NCI-H2081 treated with DMSO at 0.1 percent for 48 hours (cell line): ENCODE measurements at places on chromosomes 5 and 9.

DNA sequence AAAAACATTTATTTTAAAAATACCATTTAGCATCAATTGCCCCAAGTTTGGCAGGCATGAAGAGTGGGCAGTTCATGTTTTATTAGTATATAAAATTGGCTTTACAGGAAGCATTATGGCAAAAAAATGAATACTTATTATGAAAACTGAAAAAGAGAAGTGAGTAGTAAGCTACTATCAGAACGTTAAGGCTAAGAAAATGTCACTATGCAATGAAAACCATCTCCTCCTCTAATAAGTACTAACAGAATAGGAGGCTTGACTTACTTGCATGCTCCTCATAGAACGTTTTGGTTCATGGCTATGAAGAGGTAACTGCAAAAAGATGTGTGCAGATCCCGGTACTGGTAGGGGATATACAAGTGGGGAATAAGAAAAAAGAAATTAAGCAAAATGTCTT, 23.6 kb downstream of the TICAM2 start:
- DNase-seq = no peak

DNA sequence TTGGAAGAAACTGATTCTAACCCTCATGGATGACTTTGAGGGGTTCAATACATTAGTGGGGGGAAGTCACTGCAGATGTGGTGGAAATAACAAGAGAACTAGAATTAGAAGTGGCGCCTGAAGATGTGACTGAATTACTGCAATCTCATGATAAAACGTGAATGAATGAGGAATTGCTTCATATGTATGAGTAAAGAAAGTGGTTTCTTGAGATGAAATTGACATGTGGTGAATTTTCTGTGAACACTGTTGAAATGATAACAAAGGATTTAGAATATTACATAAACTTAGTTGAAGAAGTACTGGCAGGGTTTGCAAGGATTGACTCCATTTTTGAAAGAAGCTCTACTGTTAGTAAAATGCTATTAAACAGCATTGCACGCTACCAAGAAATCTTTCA, 113.0 kb downstream of the UGCG start:
- DNase-seq = no peak

DNA sequence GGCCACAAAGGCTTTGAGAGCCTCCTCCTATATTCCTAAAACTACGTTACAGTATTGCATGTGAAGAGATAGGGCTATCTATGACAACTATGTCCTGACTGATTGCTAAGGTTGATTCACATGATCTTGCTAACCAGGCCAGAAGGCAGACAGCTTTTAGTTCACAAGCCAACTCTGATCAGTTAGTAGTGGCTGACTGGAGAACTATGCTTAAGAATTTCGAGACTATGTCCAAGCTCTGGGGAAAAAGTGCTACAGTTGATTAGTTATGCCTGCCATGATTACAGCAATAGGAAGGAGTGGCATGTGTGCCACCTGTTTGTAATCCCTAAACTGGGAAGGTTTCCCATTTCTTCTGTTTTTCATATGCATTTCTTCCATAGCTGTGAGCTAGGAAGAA, 223.4 kb downstream of the DOCK8 start:
- no peak for DNase-seq

DNA sequence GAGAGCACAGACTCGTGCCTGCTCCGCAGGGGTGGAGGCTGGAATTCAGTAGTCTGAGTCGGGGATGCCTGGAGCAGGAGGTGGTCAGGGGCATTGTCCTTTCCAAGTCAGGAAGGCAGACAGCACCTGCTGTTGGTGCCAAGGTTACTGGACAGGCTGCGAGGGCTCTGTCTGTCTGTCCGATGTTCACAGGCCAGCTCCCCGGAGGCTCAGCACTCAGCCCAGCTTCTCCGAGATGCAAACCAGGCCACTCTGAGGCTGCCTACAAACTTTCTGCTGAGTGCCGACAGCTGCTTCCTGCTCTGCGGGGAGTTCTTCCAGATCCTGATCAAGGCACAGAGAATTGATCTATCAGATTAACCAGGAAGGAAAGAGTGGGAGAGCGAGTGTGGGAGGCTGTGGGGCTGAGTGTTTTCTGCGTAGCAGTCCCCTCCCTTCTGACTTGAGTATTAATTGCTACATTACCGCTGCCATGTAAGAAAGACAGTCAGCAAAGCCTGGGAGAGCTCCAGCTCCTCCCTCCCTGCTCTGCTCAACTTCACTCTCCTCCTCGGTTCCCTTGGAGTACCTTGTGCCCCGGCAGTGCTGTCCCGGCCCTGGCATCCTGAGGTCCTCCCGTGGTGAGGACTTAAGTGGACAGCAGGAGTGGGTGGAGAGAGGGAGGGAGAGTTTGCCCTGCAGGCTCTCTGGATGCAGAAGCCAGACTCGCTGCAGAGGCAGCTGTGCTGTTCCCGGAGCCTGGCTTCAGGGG, 36.0 kb downstream of the KCNMB1 start:
- no peak for DNase-seq

GRCh38 chr5:24391816-24392215, 253.0 kb downstream of the CDH10 start:
- DNase-seq = no peak

GRCh38 chr9:89174291-89174690, 4.3 kb downstream of the SHC3 start:
- DNase-seq = no peak

DNA sequence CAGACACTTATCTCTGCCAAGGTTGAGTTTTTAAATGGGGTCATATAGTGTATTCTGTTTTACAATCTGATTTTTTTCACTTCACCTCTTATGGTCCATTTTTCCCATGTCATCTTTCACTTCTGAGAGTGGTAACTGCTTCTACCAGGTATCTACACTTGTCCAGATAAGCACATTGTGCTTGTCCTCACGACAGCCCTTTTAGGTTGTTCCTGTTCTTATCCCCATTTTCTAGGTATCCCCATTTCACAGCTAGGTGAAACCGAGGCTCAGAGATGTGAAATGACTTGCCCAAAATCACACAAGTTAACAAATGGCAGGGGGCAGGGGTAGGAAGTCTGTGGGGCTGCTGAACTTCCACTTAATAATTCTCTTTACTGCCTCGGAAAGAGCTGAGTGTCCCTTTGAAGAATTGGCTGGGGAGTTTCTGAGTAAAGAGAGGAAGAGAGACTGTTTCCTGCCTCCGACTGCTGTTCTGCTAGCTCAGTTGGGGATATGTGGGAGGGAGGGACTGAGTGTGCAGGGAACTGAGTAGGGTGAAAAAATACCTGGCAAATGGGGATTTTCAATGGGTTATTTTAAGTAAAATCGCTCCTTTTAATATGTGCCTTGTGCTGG, 255.4 kb downstream of the GRIA1 start:
- DNase-seq = peak; percentile 1

- DNase-seq = no peak
Measured at GRCh38 chr5:167763772-167764171, 527.7 kb upstream of the WWC1 start.

DNA sequence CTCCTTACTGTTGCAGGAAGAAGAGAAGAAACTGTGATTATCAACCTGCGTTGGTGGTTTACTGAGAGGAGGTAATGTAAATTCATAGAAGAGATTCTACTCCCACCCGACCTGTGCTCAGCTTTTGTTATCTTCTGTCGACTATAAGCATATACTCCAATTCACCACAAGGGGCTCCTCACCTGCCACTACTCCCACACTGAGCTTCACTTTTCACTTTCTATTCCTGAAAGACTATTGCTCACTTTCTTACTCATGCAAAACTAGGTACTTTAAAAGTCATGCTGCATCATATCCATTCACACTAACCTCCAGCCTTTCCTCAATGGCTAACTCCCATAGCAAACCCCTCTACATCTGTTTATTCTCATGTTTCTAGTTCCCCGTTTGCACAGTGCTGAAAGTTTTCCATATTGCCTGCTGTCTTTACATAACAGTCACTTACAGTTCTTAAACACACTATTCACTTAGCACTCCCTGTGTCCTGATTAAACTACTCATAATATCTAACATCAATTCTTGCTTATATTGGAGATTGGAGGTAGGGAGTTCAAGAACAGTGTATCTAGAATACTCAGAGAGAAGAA, 1062.6 kb downstream of the NR2F1-AS1 start:
- peak; percentile 6 for DNase-seq

DNA sequence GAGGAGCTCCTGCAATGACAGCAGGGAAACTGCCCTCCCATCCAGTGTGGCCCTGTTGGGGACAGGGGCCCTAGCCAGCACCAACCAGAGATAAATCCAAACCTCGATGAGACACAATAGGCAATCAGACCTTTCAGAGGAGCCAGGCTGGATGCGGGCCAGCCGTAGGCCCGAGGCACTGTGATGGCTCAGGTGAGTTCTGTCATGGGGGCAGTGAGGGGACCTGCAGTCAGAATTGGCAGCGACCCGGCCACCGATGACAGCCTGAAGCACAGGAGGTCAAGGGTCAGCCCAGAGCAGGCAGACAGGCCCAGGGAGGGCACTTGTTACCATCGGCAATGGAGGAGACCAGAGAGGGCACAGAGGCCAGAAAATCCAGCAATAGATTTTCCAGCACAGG, 90.8 kb downstream of the FRMD3 start:
- DNase-seq = no peak

GRCh38 chr5:61330341-61330844, 1.7 kb upstream of the ZSWIM6 start:
- DNase-seq = no peak

DNA sequence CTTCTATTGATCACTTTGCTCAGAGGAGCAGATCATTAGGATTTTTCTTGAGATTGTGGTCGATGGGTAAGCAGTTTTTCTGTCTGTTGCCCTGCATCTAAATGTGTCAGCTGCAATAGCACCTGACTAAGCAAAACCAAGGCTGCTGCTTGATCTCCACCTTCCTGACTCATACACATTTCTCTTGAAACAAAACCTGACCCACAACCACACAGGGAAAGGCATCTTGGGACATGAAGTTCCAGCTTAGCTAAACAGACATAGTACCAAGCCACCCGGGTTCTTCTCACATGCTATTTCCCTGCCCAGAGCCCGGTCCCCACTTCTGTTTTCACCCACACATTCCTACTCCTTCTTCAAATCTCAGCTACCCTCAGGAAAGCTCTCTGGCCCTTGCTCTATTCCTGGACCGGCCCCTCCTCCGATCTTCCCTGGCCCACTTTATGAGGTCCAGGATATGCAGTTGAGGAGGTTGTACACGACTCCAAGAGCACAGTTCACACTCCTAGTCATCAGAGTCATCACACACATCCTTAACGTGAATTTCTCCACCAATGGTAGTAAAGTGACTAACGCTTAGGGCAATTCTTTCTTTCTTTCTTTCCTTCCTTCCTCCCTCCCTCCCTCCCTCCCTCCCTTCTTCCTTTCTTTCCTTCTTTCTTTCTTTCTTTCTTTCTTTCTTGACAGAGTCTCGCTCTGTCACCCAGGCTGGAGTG, 16.0 kb upstream of the ZBTB43 start:
- no peak for DNase-seq

DNA sequence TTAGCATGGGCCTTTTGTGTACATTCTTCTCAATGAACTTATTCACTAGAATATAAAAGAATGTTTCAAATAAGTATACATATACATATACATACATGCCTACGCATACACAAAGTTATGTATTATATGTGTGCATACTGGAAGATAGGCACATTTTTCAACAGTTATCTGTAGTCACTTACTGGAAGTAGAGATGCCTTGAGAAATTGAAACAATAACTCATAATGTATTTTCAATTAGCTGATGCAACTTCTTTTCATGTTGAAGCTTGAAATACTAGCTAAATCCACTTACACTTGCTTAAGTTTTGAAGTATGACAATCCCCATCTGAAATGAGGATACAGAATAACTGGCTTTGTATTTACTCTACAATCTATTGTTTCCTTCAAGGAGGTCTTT, 469.0 kb upstream of the PTGER4 start:
- no peak for DNase-seq

GRCh38 chr5:113330533-113331208, 104.1 kb downstream of the TSSK1B start:
- no peak for DNase-seq

GRCh38 chr9:114214181-114214580, 58.8 kb downstream of the COL27A1 start:
- DNase-seq = no peak

GRCh38 chr5:123036391-123037103, at the start of gene PPIC:
Gene PPIC (minus strand): TSS chr5:123036725. CDS start chr5:123036625, 100 bp downstream.
- DNase-seq = no peak

DNA sequence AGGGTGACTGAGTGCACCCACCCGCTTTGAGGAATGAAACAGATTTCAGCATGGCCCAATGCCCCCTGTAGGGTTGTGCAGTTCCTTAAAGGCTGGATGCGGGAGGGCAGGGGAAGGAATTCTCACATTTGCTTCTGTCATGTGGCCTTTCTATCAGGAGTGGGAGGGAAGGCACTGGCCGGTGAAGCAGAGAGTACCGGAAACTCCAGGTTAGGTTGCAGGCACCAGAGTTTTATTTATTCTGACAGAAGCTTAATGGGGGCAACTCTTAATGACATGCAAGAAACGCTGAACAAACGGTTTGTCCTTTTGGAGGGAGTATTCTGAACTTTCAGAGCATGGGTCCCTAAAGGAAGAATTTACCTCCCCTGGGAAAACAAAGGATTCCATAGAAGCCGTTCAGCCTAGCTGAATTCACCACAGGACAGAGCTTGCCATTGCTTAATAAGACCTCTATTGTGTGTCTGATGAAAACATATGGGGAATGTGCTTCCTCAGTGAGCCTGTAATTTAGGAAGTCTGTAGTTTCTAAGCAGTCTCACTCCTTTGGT, 44.1 kb upstream of the EQTN start:
- DNase-seq = no peak

DNA sequence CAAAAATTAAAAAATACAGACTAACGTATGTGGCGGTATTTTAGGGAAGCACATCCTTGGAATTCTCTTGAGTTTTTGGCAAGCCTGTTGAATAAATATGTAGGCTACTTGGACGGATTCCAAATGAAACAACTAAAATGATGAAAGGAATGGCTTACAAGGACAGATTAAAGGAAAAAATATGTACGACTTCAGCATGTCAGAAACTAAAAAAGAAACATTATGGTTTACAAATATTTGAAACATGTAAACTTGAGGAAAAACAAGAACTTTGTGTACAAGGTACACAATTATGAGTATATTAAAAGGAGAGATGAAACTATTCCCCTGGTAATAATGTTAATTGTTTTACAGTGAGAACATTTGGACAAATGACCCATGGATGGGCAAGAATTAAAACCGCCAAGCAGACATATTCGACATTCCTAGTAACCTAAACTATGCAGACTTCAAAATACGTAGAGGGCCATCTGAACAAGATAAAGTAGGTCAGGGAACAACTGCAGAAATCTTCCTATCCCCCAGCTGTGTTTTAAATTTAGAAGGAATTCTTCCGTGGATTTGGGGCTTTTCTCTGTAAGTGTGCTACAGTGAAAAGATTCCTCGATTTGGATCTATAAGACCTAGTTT, 12.5 kb downstream of the EDIL3 start:
- DNase-seq = no peak
